ENCODE measurements at places on chromosomes 3 and 15.

DNA sequence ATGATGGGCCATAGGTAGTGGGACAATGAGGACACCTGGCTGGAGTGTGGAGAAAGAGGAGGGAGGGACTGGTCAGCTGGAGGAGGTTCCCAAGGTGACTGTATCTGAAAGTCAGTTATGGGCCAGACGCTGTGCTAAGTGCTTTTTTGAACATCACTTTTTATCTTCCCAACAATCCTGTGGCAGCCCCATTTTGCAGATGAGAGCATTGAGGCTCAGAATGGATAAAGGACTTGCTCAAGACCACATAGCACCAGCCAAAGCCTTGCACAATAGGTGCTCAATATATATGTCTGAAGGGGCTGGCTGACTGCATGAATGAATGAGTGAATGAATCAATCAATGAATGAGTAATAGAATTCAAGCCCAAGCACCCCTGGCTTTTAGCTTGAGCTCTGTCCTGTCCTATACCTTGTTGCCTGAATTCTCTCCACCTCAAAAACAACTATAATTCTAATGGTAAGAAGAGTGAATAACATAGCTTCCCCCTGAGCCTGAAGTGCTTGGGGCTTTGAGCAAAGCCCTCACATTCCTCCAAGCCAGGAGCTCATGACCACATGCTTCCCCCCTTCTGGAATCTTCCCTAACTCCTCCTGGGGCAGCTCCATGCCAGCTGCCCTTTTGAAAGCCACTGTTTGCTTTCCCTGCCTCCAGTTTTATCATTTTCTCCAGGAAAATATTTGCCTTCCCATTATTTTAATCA is 150.9 kb downstream of the RPLP1 start:
- DNase-seq = no peak

DNA sequence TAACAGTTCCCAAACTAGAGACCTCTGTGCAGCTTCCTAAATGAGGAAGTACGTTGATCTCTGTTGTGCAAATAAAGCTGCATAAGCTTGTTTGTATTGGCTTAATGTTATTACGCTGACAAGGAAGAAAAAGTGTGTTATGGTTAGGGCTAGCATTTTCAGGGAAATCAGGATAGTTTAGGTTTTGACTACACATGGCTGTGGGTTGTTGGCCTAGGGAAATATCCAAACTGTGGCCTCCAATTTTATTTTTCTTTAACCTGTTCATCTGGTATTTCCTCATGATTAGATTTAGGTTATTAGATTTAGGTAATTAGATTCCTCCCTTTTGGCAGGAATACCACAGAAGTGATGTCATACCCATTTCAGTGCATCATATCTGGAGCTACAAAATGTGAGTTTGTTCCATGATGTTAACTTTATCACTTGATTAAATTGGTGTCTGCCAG is 8.7 kb upstream of the MCCC1 start:
- DNase-seq = no peak

DNA sequence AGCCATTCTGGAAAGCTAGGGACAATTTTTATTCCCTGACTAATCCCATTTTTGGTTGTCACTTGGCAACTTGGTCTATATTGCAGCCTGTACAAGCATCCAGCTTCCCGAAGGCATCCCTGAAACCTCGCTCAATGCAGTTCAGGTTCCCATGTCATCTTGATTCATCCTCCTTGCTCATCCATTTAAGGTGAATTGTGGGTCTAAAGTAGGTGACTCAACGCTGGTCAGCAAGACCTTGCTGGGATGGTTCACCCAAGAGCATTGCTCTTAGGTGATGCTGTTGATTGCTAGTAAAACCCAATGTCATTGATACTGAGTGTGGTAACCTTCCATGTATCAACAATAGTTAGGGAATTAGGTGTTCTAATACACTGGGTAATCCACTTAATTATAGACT is 13.1 kb upstream of the RAB8B start:
- DNase-seq = no peak

DNA sequence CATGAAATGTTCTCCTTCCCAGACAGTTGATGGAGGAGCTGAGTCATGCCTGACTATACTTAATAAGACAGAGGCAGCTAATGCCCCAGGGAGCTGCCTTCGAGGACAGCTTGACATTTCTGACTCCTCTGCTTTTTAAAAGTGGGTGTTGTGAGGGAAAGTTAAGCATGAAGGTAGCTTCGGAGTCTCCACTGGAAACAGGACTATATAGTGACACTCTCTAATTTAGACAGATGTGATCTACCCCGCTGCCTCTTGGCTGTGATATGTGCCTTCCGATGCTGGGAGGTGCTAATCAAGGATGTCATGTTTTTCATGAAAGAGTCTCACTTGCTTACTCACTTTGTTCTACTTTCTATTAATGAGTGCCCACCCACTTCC is 72.7 kb downstream of the IL1RAP start:
- no peak for DNase-seq

DNA sequence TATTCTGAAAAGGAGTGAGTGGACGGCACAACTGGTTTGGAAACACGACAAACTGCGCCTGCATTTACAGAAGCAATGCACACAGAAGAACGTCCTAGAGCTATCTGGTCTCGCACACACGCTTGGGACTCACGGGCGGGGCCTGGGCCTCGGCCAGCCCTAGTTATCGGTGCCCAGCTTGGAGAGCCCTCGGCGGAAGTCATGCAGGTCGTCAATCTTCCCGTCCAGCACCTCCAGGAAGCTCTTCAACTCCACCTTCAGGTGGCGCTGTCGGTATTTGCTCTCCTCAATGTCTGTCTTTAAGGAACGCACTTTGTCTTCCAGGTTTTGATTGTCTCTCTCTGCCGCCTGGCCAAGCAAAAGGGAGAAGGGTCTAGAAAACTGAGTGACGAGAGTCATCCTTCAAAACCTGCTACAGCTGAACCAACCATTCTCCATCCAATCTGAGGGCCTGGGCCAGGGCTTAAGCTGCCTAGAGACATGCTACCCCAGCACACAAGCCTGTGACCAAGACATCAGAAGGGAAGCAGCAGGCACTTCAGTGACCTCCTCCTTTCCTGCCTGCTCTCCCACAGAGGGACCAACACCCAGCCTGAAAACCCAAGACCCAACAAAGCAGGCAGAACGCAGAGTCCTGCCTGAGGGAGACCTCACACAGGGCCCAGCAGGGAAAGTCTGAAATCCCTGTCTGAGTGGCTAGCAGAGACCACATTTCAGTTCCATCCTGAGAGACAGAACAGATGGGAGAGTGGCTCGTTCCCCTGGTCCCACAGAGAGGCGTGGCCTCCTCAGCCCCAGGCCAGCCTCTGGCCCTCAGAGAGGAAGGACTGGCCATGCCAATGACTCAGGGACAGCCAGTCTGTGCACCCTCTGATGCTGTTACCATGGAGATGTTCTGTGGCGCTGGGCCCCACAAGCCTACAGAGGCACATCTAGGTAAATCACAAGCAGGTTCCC is 40.4 kb downstream of the WHAMM start:
- no peak for DNase-seq

GRCh38 chr15:47331829-47332393 is 385.4 kb upstream of the SEMA6D start:
- DNase-seq = no peak

- no peak for DNase-seq
Measured at GRCh38 chr3:34111361-34111760, 312.9 kb downstream of the PDCD6IP start.

DNA sequence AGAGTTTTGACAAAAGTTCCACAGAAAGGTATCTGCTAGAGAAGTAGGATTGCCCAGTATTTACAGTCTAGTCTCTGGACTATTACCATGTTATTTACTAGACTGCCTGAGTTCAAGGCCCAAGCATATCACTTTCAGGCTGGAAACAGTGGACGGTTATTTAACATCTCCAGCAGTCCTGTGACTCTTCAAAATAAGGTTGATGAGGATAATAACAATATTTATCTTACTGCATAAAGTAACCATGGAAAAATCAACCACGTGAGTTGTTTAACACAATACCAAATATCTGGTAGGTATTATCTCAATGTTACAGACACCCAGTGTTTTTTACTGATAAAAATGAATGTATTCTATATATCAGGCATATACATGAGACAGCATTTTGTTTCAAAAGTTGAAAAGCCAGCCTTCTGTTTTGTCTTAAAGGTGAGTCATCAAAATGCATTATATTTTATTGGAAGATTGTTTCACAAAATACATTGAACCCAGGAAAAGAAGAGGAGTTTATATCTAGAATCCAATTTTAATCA is 535.8 kb downstream of the TBL1XR1 start:
- DNase-seq = no peak

DNA sequence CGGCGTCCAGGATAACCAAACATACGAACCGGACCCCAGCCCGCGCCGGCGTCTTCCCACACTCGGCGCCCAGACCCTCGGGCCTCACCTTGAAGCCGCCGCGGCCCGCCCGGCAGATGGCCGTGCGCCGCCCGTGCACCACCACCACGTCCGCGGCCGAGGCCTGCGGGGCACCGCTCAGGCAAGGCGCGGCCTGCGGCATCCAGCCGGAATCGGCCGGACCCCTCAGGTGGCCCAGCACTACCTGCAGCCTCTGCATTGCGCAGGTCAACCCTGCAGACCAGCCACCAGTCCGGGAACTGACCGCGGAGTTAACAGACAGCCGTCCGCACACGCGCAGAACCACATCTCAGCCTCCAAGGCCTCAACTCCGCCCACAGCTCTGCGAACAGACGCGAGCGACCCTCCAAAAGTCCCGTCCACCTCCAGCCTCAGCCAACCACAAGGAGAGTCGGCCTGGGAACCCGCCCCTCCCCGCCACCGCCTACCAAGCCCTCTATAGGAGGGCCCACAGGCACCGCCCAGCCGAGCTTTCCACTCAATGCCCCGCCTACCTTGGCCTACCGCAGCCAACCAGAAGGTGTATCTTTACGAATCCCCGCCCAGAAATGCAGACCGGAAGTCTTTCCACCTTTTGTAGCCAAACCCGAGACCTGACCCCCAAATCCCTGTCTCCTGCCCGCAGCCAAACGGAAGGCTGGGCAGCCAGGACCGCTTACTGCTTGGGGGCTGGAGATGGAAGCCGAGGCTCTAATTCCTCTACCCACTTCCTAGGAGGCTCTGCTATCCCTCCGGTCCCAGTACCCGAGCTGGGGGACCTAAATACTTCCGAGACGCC is at the start of gene ACAA1:
Gene ACAA1, minus strand, starts transcription at position 351 of the 838 bp plus-strand sequence. Its CDS starts 92 bp downstream, at position 259.
- peak; percentile 76 for DNase-seq

DNA sequence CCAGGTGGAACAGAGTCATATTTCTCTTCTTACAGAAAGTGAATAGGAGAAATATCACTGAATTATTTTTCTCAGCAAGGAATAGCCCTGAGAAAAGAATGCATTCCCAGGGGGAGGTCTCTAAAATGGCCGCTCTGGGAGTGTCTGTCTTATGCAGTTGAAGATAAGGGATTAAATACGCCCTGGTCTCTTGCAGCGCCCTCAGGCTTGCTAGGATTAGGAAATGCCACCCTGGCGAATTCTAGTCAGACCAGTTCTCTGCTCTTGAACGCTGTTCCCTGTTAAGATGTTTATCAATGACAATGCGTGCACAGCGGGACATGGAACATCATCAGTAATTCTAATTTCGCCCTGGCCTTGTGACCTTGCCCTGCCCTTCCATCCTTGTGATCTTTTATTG is 949.0 kb upstream of the SEMA6D start:
- DNase-seq = no peak

DNA sequence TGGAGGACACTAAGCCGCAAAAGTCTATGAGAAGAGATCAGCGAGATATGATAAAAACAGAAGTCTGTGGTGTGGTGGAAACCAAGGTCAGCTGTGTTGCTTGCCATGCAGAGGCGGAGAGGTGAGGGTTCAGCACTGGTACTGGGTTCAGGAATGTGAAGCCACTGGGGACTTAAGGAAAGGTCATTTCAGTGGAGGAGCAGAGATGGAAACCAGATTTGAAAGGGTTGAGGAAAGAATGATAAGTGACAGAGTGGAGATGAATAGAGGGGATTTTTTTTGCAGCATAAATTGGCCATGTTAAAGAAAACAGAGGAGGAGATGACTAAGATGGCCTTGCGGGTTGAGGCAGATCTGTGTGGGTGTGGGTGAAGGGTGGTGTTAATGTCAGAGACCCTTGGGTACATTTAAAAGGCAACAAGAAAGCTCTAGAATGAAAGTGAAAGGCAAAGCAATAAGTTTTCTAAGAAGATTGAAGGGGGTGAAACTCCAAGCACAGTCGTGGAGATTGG is 265.5 kb downstream of the ADAMTSL3 start:
- DNase-seq = no peak

DNA sequence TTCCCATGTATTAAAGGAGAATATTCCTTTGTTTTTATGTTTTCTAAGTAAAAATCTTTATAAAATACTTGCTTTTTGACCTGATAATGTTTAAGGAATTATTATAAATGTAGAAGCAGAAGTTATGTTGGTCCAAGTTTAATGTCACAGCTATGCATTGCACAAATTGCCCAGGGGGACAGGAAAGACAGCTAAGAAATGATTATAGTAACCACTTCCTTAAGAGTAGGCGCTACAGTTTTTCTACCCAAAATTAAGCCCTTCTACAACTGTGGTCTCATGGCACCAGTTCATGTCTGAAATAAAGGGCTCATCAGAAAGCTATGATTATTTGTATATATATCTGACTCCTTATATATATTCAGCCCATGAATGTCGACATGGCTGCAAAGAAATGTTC is 176.4 kb downstream of the GBE1 start:
- no peak for DNase-seq

GRCh38 chr3:98032904-98033303 is 2.2 kb downstream of the GABRR3 start:
- no peak for DNase-seq

- DNase-seq = no peak
Measured at GRCh38 chr15:63059075-63059474, 16.5 kb downstream of the TPM1 start.

GRCh38 chr15:98771541-98771940 is 123.2 kb downstream of the IGF1R start:
- DNase-seq = no peak

- no peak for DNase-seq
Measured at GRCh38 chr3:154510780-154511179, 80.8 kb upstream of the GPR149 start.

DNA sequence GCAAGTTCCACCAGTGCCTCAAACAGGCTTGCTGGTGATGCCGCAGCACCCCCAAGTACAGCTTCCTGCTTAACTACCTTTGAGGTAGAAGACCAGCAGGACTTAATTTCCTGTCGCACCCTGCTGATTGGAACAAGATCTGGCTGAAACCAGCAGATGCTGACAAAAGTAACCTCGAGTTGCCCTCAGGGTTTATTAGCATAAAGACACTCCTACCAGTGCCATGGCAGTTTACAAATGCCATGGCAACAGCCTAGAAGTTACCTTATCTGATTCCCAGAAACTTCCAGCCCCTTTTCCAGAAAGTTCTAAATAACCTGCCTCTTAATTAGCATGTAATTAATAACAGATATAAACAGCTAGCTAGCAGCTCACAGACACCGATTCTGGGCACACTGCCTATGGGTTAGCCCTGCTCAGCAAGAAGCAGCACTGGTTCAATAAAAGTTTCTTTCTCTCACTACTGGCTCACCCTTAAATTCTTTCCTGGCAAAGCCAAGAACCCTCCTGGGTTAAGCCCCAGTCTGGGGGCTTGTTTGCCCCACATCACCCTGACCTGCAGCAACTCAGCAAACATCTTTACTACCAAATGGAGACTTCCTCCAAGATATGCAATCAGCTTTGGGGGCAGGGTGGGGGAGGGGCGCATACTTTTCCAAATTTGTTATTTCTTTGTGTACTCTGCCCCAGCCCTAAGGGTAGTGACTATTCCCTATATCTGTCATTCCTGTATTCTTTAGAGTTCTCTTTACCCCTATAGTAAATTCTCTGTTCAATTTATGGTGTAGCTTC is 54.2 kb downstream of the MAP4 start:
- no peak for DNase-seq

GRCh38 chr3:173743111-173743510 is 345.6 kb downstream of the NLGN1 start:
- no peak for DNase-seq

GRCh38 chr15:29534378-29534777 is 264.8 kb upstream of the NSMCE3 start:
- DNase-seq = no peak

- no peak for DNase-seq
Measured at GRCh38 chr15:46930426-46930825, 786.9 kb upstream of the SEMA6D start.
